ENCODE measurements at places on chromosomes 16 and 17.

DNA sequence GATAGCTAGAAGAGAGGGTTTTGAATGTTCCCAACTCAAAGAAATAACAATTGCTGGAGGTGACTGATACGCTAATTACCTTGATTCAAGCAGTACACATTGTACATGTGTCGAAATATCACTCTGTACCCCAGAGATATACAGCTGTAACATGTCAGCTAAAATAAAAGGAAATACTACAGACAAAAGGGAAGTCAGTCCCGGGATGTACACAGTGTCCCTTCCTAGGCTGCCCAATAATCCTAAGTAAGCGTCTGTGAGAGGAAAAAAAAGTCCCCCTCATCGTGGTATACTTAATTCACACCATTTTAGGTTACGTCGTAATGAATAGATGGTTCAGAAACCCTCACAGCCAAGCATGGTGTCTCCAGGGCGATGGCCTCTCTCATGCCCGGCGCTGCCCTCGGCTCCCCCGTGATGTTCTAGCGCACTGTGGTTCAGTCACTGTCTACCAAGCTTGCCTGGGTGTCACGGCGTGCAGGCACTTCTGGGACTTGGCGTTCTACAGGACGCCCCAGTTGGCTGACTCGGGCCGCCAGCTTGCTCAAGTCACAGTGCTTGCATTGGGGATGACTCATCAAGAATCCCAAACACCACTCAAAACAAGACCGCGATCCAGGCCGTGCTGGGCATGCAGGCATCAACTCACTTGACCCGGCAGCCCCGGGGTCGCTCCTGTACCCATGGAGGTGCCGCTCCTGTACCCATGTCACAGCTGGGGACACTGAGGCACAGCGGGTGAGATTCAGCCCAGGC is 27.6 kb downstream of the CCDC40 start:
- no peak for DNase-seq
- H3K27me3 ChIP-seq: no peaks in the 10 kb centered on the region
- H3K36me3 ChIP-seq: no peaks in the 10 kb centered on the region
- H3K4me3 ChIP-seq: no peak overlapping the region
- no peak overlapping the region for H3K27ac ChIP-seq

- no peaks in the 10 kb centered on the region for H3K27me3 ChIP-seq
- H3K4me1 ChIP-seq: no peaks in the 10 kb centered on the region
- no peak overlapping the region for H3K27ac ChIP-seq
- no peak overlapping the region for H3K4me3 ChIP-seq
- H3K36me3 ChIP-seq: no peaks in the 10 kb centered on the region
- DNase-seq: no peak
These were observed 604.0 kb downstream of the HS3ST4 start for GRCh38 chr16:26295625-26296304.

- peaks cover 2% of the 10 kb centered on the region for H3K4me1 ChIP-seq
- no peak for DNase-seq
- H3K36me3 ChIP-seq: peaks cover 82% of the 10 kb centered on the region
- no peak overlapping the region for H3K4me3 ChIP-seq
- no peaks in the 10 kb centered on the region for H3K27me3 ChIP-seq
- no peak overlapping the region for H3K27ac ChIP-seq
These were observed 7.6 kb upstream of the C17orf107 start for GRCh38 chr17:4891411-4892410.

GRCh38 chr16:52912565-52913173 is 140.0 kb downstream of the CHD9NB start:
- DNase-seq: peak; percentile 1
- H3K4me1 ChIP-seq: no peaks in the 10 kb centered on the region
- H3K4me3 ChIP-seq: no peak overlapping the region
- H3K36me3 ChIP-seq: no peaks in the 10 kb centered on the region
- peaks cover 2% of the 10 kb centered on the region for H3K27me3 ChIP-seq
